ENCODE measurements at places on chromosomes 3 and 15.

DNA sequence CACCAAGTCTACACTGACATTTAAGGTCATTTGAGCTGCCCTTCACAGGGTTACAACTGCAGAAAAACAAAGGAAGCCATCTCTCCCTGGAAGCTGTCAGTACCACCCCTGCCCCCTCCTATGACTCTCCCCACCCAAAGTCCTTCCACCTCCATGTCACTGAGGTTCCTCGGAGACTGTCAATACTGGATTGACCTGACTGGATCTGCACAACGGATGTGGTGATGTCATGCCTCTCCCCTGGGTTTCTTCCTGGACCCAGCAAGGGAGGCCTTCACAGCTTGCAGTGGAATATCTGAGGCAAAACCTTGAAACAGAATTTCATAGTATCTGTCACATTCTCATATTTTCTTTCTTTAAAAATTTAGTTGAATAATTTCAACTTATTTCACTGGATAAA, 153.5 kb downstream of the CLSTN2 start:
- no peak for DNase-seq

GRCh38 chr3:3110299-3110630, at the start of gene IL5RA:
IL5RA (minus strand) TSS chr3:3110374; CDS start chr3:3104984, 5,390 bp downstream.
- DNase-seq, result peak; percentile 68

DNA sequence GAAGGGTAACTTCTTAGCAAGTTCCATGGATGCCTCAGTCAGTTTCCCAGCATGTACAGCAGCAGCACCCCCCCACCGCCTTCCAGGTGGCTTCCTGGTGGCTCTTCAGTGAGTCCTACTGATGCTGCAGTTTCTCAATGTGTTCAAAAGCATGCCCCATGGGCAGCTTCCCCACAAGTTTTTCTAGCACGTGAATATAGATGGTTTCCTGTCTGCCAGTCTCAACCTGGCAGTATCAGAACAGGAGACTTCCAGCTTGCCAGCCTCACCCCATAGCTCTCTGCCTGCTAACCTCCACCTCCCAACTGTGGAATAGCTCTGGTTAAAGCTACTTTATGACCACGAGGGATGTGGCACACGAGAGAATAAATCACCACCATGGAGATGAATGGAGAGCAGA, 188.3 kb upstream of the SLCO3A1 start:
- DNase-seq, result no peak

GRCh38 chr3:179348325-179349013, 960 bp downstream of the MFN1 start:
- no peak for DNase-seq

DNA sequence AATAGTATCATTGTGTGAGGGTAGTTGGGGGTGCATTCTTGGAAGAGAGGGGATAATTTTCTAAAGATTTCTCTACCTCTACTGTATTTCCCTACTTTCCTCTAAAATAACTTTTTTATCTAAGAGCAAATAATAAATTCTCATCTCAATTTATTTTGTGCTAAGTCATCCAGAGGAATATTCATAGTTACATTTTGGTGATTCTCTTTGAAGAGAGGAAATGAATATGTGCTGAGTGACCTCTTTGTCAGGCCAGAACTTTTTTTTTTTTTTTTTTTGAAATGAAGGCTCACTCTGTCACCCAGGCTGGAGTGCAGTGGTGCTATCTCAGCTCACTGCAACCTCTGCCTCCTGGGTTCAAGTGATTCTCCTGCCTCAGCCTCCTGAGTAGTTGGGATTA, 15.1 kb upstream of the CCDC80 start:
- DNase-seq, result no peak

DNA sequence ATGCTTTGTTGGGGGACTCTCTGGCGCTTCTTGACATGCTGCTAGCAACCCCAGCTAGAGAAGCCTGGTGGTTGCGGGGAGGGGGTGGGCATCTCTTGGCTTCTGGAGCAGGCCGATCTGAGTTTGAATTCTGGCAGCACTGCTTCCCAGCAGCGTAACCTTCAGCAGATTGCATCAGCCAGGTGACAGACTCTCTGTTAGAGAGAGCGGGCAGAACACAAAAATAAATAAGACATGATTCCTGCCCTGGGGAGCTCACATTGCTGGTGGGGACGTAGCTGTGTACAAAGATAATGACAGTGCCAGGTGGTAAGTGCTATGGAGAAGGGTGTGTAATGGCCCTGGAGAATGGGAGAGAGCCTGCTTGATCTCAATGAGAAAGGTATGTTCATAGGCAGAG, 87.4 kb downstream of the THSD4 start:
- no peak for DNase-seq

Measured in CD4-positive, alpha-beta memory T cell (primary cell).